ENCODE measurements at places on chromosomes 5 and 9.

- no peak for DNase-seq
These were observed 161.1 kb downstream of the GLIS3 start for GRCh38 chr9:4138781-4139180.

DNA sequence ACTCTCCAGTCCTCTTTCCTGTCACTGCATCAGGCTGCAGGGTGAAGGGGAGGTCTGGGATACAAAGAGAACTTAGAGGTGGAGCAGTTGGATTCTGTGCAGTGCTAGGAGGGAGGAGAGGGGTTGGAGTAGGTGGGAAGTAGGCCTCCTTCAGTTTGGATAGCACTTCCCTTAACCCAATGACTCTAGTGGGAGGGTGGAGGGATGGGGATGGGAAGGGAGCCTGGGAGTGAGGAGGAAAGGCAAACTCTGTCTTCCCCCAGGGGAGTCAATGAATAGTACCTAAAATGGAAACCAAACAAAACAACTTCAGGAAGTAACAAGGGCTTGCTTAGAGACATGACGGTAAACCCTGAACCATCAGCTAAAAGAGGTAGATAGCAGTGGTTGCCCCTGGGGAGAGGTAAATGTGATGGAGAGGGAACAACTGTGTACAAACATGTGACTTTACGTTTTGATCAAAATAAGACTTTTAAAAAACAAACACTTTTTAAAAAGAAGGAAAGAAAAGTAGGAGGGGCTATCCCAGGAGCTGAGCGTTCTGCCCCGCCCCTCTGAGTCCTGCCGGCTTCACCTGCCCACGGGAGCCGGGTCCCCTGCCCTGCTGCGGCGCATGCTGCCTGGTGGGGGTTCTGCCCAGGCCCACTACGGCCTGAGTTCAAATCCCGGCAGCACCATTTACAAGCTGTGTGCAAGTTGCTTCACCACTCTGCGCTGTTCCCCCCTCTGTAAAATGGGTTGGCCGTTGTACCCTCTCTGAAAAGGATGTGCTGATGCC lies 30.9 kb downstream of the GSN start:
- DNase-seq, result no peak

DNA sequence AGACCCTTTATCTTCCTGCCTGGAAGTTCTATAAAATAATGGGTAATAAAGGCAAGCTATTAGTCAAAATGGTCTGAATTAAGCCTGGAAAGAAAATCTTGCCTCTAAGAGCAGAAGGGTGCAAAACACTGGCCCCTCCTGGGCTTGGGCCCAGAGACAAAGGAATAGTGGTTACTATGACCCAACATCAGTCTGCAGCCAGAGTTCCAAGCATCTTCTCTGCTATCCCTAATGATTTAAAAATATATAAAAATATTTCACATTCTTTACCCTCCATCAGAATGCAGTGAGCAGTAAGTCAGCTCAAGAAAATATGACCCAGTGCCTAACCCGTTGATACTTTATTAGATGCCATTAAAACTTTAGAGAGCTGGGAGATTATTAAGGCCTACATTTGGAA lies 14.7 kb downstream of the TNFAIP8 start:
- DNase-seq, result no peak

DNA sequence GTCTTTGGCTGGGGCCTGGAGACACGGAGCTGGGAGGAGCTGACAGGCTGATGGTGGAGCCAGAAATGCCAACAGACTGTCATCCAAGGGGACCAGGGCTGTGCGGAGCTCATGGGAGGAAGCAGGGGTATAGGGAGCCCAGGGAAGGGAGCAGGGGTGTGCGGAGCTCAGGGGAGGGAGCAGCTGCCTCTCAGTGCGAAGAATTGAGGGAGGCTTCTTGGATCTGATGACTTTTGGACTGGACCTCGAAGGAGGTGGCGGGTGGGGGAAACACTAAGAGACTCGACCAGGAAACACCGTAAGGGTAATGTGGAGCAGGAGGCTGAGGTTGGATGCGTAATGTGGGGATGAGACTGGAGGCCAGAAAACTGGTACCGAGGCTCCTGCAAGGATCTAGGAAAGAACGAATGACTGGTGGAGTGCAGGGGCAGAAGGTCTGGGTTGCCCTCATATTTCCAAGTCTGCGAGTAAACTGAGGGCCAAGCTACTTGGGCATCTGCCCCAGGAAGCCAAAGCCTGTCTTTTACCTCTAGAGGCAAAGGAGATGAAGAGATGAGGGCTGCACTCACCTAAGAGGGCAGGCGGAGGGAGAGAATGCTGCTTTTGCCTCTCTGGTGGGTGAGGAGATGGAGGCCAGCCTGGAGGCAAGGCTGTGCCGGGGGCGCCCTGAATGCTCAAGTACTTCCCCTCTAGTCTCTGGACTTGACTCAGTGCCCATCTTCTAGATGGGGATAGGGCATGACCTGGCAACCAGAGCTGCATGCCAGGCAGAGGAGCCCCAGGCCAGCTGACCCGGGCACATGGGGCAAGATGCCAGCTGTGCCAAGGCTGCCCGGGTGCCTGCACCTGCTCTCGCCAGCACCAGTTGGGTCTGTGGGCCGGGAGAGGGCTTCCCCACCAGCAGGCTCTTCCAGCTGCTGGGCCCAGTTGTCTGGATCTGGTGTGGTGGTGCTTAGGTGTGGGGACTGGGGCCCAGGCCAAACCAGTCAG lies 2.3 kb downstream of the PTGS1 start:
- peak; percentile 50 for DNase-seq

- DNase-seq, result no peak
These were observed 4.3 kb upstream of the SPOCK1 start for GRCh38 chr5:137503456-137503855.

DNA sequence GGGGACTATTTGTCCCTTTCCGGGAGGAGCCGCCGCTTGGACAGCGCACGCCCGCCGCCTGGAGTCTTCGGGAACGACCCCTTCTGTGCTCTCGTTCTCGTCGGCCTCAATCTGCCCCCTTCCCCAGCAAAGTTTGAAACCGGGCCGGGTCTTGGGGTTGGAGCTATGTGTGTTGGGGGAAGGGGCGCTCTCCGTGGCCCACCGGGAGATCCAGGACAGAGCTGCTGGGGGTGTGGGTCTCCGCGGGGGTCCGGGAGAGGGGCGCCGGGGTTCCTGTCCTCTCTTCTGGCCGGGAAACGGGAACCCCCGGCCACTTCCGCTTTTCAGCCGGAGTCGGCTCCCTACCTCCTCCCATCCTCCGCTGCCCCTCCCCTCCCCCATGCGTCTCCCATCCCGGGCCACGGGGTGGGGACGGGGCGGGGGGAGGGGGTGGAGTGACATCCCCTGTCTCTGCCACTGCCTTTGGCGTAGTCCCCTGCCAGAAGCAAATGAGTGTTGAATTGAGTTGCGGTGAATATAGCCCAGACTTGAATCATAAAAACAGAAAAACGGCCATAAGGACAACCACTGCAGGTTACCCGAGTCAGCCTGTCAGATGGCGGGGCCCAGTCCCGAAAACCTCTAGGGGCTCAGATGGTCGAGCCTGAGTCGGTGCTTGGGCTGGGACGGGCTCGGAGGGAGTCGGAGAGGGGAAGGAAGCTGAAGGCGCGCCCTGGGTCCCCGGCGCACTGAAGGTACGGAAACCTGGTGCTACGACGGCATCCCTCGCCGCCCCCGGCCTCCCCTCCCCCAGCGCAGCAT lies 1.1 kb downstream of the CPLX2 start:
- no peak for DNase-seq

GRCh38 chr5:151026088-151026487 lies 5.7 kb downstream of the GPX3 start:
- no peak for DNase-seq

- no peak for DNase-seq
These were observed 713.4 kb downstream of the CDH18 start for GRCh38 chr5:19274578-19274977.

- DNase-seq, result peak; percentile 13
These were observed 103.7 kb downstream of the SIL1 start for GRCh38 chr5:139094154-139095131.

GRCh38 chr5:6806668-6807067 lies 93.4 kb downstream of the TENT4A start:
- DNase-seq, result no peak

DNA sequence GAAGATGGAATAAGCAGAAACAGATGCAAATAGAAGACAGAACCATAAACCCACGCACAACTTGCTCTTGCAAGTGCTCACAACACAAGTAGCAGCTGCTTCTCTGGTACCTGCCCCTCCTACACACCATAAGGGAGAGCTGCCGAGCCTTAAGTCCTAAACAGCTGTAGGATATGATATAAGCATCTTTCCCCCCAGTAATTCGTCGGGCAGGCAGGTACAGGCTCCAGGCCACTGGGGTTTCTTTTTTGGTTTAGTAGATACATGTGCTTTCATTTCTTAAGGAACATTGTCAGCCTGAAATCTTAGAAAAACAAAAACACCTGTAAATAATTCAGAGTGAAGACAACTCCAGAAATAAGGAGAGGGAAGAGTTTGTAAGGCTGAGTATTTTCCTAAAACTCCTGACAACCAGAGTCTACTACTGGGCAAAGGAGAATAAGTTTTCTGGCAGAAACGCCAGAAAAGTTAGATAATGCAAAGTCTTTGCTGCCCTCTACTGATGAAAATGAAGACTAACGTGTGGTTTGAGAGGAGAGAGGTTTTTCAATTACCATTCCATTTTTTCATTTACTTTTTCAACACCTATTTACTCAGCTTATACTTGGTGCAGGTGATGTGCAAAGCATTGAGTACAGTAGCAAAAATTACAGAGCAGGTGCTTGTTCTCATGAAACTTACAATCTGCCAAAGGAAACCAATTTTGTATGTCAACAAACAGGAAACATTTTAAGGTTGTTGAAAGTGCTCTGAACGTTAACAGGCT lies 20.1 kb upstream of the TCERG1 start:
- DNase-seq, result peak; percentile 50

GRCh38 chr5:179609834-179610108 lies 13.7 kb downstream of the HNRNPH1 start:
- no peak for DNase-seq

- DNase-seq, result no peak
These were observed 33.2 kb upstream of the GRAMD2B start for GRCh38 chr5:126390051-126390450.

- DNase-seq, result no peak
These were observed 254.2 kb downstream of the SYK start for GRCh38 chr9:91055845-91056244.

- no peak for DNase-seq
These were observed 65.2 kb downstream of the ZSWIM6 start for GRCh38 chr5:61397238-61397637.

GRCh38 chr9:72560086-72560485 lies 38.7 kb downstream of the TMC1 start:
- no peak for DNase-seq

DNA sequence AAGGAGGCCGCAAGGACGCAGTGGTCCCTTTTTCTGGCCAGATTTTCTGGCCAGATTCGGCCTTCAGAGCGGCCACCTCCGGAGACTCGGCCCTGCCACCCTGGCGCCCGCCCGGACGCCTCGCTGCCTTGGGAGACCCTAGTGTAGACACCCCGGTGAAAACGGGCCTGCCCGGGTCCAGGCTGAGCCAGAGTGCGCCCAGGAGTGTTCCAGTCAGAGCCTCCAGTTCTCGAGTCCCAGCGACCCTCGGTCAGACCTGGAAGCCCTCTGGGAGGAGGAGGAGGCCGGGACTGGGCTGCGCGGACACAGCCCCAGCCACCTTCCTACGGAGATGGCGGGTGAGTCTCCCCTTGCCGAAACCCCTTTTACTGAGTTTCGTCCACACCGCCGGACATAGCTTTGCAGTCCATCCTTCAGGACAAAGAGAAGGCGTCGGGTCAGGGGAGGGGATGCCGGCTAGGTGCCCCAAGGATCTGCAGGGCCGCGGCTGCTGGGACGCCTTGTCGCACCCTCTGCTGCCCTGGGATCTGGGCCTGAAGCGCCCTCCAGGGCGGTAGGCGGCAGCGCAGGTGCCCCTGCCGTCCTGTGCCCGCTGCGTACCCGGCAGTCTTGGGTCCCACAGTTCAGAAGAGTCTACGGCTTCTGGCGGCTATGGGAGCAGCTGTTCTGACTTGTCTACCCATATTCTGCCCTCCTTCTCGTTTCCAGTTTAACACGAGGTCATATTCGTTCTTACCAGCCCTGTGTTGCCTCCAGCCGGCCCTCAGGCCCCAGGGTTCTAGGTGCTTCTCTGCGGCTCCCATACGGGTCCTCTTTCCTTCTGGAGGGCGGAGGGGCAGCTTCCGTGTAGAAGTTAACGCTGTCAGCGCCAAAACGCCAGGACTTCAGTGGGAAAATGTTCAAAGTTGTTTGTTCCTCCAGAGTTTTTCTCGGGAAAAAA lies 1771.7 kb upstream of the CDH9 start:
- DNase-seq, result no peak

DNA sequence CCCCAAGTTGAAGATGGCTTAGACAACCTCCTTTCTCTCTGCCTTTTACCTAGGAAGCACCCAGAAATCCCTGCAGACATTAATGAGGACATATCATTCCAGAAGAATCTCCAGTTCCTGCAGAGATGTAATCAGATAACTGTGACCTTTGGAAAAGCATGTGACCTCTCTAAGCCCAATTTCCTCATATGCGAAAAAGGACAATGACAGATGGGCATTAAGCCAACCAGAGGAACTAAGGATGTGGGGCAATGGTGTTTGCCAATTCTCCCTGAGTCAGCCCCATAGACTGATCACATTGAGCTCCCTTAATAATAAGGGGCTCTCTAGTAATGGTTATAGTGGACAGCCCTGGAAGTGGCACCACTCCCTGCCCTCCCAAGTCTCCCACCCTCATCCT lies 10.1 kb upstream of the FOXI1 start:
- DNase-seq, result no peak

- no peak for DNase-seq
These were observed 129.6 kb downstream of the LURAP1L start for GRCh38 chr9:12904261-12905000.

- no peak for DNase-seq
These were observed 450.8 kb downstream of the NFIB start for GRCh38 chr9:13863112-13863511.

DNA sequence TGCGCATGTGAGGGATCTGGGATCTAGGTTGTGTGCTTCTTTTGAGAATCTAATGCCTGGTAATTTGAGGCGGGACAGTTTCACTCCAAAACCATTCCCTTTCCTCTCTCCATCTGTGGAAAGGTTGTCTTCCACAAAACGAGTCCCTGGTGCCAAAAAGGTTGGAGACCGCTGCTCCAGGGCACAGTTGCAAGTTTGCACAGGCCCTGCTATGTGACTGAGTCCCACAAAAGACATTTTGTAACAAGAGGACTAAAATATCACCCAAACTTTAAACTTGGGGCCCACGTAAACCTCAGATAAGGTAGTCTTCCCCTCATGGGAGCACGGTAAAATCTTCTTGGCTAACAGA lies 5.8 kb upstream of the ZNF367 start:
- no peak for DNase-seq

GRCh38 chr5:127112347-127112864 lies 39.1 kb upstream of the C5orf63 start:
- DNase-seq, result no peak

DNA sequence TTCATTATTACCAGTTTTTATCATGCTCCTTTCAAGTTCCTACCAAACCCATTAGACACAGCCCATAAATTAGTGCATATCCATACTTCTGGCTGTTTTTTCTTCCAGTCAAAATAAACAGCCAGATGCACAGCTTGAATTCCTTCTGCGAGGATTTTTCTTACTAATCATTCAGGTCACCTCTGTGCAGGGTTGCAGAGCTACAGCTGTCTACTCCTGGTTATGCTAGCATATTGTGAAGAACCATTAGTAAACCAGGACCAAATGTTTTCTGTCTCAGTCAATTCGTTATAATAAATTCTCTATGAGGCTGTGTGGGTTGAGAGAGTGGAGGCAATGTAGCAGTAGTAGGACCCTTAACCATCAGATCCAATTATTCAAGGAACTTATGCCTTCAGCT lies 8.1 kb upstream of the MINAR2 start:
- no peak for DNase-seq
